ENCODE measurements at places on chromosomes 2 and 18.

DNA sequence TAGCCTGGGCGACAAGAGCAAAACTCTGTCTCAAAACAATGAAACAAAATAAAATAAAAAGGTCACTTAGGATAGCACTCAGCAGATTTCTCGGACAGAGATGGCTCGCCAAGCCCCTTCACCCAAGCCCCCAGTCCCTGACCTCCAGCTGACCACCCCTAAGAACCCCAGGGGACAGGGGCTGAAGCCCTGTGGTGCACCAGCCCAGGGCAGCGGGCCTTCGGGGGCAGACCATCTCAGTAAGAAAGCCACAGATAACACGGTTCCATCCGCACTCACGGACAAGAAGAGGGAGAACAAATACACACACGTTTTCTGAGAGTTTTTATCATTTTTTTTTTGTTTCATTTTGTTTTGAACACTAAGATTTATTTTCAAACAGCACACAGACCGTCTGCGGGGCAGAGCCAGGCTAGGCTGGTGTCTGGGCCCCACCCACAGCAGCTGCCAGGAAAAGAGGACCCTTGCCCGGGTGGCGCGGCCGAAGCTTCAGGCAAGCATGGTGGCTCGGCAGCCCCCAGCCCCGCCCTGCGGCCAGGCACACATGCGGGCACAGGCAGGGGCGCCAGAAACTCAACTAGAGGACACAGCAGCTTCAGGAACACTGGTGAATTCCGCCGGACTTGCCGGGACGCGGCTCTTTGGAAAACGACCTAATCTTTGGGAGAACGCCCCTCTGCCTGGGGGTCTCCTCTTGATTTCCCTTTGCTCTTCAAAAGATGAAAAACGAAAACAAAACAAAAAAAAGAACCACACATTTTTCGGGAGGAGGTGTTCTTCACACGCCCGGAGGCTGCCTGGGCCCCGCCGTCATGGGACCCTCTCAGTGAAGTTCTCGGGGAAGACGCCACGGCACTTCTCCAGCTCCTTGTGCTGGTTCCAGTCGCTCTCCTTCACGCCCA is 59.0 kb downstream of the BIN1 start:
- no peak for DNase-seq

DNA sequence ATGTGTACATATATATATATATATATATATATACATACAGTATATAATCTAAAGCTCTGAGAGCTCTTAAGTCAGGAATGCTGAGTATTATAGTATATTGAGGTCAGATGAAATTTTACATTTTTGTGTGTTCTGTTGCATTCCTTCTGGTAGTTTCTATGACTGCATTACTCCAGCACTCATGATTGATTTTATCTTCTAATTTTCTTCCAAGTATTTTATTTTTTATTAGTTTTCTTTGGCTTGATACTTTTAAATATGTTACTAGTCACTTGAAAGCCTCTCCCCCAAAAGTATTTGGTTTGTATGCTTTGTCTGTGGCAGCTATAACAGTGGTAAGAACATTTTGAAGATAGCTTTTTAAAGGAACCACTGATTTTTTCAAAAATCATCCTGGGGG is 25.0 kb downstream of the METTL21A start:
- DNase-seq: peak; percentile 62

- DNase-seq: no peak
Measured at GRCh38 chr2:1366546-1367134, 46.6 kb upstream of the TPO start.

- peak; percentile 45 for DNase-seq
Measured at GRCh38 chr2:130380096-130380934, 24.5 kb downstream of the PTPN18 start.

GRCh38 chr18:48455555-48456478 is 46.6 kb upstream of the ZBTB7C start:
- peak; percentile 94 for DNase-seq
